ENCODE measurements at places on chromosomes 7 and 10.

GRCh38 chr7:36001546-36001945, 151.5 kb upstream of the EEPD1 start:
- no peak overlapping the region for H3K27ac ChIP-seq
- no peak overlapping the region for H3K4me3 ChIP-seq
- H3K4me1 ChIP-seq, result no peaks in the 10 kb centered on the region
- no peak for DNase-seq

DNA sequence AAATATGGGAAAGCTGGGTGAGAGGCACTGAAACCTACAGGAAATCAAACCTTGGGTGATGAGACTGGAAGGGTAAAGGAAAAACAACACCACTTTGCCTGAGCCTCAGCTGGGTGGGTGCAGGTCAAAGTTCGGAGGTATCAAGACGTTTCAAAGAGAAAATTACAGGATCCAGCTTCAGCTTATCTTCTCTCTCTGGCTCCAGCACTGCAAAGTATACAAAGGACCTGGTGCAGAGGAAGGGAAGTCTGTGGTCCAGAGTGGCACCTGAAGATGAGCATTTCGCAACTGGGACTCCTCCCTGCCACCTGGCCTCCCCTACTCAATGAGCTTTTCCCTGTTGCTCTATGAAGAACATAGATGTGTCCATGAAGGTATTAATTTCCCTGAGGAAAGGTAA, 6.4 kb upstream of the FXYD4 start:
- no peaks in the 10 kb centered on the region for H3K27me3 ChIP-seq
- no peak overlapping the region for H3K4me3 ChIP-seq
- H3K36me3 ChIP-seq, result no peaks in the 10 kb centered on the region
- DNase-seq, result peak; percentile 57
- H3K4me1 ChIP-seq, result no peaks in the 10 kb centered on the region
- H3K27ac ChIP-seq, result no peak overlapping the region

DNA sequence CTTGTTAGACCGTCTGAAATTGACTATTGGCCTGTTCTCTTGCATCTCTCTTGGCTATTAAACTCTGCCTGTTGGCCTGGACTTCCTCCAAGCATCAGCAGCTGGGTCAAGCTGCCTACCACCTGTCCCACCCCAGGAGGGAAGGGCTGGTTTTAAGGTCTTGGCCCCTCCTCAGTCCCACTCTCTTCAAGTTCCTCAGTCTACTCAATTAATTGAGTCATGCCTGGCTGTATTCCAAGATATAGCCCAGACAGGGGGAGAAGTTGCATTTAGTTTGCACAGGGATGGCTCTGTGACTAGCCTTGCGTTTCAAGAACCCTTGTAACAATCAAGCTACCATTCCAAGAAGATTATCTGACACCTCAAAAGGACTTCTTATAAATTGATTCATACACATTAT, 113.8 kb upstream of the GLI3 start:
- no peak overlapping the region for H3K4me3 ChIP-seq
- DNase-seq, result no peak
- no peaks in the 10 kb centered on the region for H3K36me3 ChIP-seq
- H3K27me3 ChIP-seq, result no peaks in the 10 kb centered on the region
- H3K27ac ChIP-seq, result no peak overlapping the region

GRCh38 chr10:21496343-21497176, 28.9 kb downstream of the SKIDA1 start:
- DNase-seq, result peak; percentile 84
- peak overlapping the region; percentile 16 for H3K27ac ChIP-seq
- H3K4me1 ChIP-seq, result peaks cover 12% of the 10 kb centered on the region
- peak overlapping the region; percentile 54 for H3K4me3 ChIP-seq

DNA sequence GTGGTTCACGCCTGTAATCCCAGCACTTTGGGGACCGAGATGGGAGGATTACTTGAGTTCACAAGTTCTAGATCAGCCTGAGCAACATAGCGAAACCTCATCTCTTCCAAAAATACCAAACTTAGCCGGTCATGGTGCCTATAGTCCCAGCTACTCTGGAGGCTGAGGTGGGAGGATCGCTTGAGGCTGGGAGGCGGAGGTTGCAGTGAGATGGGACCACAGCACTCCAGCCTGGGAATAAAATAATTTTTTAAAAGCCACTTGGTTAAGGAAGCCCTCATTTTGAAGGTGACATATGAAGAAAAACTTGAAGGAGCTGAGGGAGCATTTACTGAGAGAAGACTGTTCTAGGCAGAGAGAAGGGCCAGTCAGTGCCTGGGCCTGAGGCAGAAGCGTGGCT, 4.2 kb upstream of the EZH2 start:
- H3K4me3 ChIP-seq, result no peak overlapping the region
- no peak for DNase-seq
- H3K36me3 ChIP-seq, result no peaks in the 10 kb centered on the region
- H3K27me3 ChIP-seq, result no peaks in the 10 kb centered on the region
- no peaks in the 10 kb centered on the region for H3K4me1 ChIP-seq

All from small intestine (tissue), 16 donors.